ENCODE measurements at places on chromosomes 13 and 19.
A peak's percentile ranks its signal among the peaks of the same experiment; 100 is the strongest.

GRCh38 chr19:13881692-13882418 is 4.9 kb downstream of the NANOS3 start:
- DNase-seq = no peak

DNA sequence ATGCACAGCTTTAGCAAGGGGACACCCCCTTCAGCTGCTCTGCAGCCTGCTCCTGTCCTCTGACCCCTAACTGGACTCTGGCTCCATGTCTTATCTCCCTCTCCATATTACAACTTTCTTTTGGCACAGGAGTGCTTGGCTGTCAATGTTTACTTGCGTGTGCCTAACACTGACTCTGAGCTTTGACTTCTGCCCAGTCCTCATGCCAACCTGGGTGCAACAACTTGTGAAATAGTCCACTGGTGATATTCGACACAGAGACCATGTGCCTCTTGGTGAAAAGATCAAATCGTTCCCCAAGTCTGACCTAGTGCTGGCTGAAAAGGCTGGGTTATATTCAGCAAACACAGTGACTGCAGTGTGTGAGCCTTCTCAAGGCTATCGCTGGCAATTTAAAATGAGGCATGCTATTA is 34.1 kb upstream of the KLF12 start:
- no peak for DNase-seq

DNA sequence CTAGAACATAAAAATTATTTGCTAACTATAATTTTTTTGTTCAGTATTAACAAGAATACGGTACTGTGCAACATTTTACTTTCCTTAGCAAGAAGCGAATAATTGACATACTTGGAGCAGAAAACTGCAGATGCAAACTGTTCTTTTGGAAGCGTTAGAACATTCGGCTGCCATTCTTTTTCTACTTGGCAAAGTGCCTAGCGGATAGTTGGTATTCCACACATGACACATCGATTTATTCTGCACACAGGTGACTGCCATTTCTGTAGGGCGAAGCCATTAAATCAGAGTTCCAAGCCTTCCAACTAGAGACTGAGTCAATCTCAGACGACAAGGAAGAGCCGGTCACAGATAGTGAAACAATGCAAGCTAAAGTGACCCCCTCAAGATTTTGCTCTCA is 117.4 kb downstream of the TRPC4 start:
- DNase-seq = no peak

DNA sequence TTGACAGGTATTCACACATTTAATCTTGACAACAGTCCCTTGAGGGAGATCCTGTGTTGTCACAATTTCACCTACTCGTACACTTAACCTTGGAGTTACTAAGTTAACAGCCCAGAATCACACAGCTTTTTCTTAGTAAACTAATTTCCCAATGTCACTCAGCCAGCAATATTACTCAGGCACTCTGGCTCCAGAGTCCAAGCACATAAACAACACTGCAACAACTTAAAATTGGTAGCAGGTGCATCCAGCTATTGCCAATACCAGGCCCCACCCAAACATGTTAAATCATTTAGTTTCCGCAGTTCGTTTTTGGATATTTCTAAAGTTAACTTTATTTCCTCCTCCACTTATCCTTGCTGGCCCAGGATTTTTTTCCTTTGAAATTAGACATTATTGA is 32.7 kb downstream of the LIG4 start:
- DNase-seq = no peak

DNA sequence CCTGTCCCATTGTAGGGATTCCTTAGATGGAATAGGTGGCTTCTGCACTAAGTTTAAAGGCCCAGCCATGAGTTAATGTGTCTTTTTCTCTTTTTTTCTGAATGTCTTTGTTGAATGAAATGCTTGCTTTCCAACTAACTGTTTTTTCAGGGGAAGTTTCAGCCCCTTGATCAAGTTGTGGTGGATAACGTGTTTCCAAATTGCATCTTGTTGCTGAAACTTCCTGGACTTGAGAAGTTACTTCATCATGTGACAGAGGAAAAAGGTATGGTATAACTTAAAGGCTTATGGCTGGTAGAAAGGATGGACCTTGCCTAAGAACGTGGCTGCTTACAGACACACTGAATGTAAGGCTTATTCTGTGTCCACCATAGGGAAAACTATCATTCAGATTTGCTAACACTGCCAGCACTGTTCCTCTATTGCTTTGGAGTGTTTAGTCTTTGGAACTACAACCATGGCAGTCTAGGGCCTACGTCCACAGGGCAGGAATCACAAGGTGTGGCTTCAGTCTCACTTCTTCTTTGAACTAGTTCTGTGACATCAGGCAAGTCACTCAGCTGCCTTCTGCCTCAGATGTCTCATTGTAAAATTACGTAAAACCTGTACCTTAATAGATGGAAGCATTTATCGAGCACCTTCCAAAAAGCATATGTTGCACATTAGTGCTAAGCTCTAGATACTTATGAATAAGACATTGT is 25.3 kb downstream of the RNASEH2B start:
- no peak for DNase-seq

- DNase-seq = no peak
Measured at GRCh38 chr13:49584771-49585182, 581 bp downstream of the RCBTB1 start.

DNA sequence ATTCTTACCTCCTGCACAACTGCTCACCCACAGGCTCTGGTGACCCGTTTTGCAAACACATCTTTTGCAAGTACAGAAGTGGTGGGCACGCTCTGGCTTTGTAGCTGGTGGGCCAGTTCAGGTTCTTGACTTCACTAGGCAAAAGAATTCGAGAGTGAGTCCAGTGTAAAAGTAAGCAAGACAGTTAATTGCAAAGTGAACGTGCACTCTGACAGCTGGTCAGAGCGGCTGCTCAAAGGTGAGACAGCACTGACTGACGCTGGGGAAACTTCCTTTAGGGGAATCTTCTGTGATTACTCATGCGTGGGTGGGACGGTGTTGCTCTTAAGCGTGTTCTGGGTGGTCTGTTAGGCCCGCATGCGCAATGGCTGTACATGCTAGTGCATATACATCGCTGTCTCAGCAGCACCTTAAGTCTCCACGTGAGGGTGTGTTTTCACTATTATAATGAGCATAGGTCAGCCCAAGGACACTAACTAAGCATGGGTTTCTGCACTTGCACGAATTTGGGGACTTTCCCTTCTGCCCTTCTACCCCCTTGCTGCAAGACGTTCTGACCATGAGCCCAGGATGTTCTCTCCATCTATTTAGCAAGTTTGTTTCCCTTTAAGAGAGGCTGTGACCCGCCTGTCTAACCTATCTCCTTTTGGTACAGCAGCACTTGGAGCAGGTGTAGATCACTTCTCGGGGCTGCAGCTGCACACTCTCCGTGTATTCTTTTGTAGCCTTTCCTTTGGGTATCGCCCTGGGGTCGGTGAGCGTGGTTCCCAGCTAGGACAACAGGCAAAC is 30.2 kb upstream of the CD33 start:
- DNase-seq = no peak

DNA sequence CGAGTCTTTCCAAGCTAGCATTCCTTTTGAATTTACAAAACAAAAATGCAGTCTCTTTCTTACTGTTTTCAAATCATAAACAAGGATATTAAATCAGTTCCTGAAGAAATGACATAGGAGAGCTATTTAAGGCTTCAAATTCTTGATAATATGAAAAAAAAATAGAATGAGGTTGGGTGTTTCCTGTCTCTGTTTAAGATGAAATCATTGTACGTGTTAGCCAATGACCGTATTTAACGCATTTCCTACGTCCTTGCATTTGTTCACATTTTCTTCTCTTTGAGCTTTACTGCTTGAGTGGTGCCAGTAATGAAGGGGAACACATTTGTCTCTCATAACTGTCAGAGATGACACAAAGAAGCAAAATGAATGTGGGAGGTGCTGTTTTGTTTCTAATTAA is 821.3 kb downstream of the DIAPH3 start:
- no peak for DNase-seq

GRCh38 chr19:54107876-54108490 is 5.3 kb downstream of the NDUFA3 start:
- DNase-seq = no peak

GRCh38 chr19:49272204-49272603 is 52.8 kb downstream of the SLC6A16 start:
- DNase-seq = no peak

DNA sequence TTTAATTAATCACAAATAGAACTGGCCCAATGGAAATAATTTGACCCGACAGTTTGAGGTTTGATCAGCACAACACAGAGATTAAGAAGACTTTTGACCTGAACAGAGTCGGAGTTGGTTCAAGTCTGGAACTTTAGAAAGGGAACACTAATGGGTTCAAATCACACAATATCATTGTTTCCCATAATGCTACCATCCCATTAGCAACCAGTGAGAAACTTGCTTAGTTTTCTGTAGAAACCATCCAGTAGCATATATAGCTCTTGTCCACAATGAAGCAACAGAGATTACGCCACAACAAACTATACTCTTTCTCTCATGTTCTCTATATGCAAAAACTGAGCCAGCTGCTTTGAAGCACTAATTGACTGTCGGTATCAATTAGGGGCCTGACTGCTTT is 376.9 kb upstream of the SPRY2 start:
- no peak for DNase-seq

DNA sequence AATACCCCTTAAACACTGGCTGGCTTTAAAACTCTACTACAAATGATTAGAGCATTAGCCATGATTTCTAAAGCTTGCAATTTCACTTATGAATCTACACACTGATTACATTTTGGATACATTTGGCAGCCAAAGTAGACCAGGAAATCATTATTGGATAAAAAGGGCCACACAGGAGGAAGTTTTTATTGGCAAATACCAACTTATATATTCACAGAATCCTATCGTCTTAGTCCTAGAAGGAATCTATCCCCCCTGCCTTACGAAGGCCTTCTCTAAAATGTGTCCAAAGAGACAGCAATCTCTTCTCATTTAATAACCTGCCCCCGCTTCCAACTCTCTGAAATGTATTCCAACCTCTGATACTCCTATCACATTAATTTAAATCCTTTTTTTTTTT is 52.5 kb downstream of the KLF5 start:
- DNase-seq = no peak

GRCh38 chr13:101514695-101515275 is 62.3 kb downstream of the ITGBL1 start:
- DNase-seq = peak; percentile 53

DNA sequence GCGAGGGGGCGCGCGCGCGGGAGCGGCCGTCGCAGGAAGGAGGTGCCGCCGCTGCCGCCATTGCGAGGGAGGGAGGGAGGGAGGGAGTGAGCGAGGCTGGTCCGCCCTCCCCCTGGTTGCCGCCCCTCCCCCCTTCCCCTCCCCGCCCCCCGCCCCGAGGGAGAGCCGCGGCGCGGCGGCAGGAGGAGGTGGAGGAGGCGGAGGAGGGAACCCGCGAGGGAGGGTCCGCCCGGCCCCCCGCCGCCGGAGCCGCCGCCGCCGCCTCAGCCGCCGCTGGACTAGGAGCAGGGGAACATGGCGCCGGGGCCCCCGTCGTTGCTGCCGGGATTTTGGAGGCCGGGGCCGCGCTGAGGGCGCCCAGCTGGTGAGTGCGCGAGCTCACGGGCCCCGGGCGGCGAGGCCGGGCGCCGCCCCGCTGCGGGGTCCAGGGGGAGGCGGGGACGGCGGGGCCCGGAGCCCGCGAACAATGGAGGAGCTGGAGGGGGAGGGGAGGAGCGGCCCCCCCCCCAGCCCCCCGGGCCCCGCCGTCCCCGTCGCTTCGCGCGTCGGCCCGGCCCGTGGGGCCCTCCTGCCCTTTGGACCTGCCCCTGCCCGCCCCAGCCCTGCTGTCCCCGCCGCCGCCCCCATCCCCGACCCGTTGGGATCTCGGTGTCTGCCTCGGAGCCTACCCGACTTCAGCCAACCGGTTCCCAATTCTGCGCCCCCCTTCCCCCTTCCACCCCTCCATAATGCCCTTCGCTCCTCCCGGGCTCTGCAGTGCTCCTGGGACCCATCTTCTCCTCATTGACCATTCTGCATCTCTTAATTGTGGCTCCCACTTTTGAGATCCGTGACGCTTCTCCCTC is at the start of gene ARHGAP35:
Gene ARHGAP35 (plus strand): TSS at position 152 of the 845 bp plus-strand sequence. CDS start 57,679 bp downstream, outside the sequence.
- DNase-seq = peak; percentile 86

- DNase-seq = no peak
Measured at GRCh38 chr13:47875201-47875600, 125.9 kb downstream of the SUCLA2 start.

- peak; percentile 70 for DNase-seq
Measured at GRCh38 chr19:14472202-14472938, 2.8 kb downstream of the PTGER1 start.

DNA sequence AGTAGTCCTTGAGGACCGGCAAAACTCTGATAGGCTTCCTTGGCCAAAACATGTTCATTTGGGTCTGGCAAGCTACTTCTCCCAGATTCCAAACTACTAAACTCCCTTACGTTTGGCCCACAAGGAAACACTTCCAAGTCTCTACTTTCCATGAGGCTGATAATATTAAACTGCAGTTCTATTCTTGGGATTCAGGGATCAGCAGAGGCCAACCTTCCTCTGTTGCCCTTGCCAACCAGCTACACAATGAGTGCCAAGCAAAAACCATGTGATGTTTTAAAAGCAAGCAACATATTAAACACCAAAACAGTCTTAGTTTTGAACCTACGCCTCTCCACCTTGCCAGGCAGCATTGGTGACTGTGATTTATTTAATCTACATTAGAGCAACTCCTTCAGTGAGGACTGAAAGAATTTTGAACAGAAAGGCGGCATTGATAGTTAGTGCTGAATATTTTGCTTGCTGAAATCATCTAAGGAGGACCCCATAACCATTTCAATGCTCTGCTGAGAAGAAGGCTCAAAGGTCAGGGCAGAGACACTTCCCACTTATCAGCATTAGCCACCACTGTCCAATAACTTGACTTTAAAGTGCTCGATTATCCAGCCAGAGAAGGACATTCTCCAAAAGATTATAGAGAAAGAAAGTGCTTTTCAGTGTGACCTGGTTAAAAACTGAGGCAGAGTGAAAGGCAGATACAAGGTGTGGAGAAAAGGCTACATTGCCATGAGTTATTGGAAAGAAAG is 287.1 kb downstream of the TBC1D4 start:
- no peak for DNase-seq

GRCh38 chr13:106331116-106331515 is 204.3 kb downstream of the EFNB2 start:
- DNase-seq = no peak

DNA sequence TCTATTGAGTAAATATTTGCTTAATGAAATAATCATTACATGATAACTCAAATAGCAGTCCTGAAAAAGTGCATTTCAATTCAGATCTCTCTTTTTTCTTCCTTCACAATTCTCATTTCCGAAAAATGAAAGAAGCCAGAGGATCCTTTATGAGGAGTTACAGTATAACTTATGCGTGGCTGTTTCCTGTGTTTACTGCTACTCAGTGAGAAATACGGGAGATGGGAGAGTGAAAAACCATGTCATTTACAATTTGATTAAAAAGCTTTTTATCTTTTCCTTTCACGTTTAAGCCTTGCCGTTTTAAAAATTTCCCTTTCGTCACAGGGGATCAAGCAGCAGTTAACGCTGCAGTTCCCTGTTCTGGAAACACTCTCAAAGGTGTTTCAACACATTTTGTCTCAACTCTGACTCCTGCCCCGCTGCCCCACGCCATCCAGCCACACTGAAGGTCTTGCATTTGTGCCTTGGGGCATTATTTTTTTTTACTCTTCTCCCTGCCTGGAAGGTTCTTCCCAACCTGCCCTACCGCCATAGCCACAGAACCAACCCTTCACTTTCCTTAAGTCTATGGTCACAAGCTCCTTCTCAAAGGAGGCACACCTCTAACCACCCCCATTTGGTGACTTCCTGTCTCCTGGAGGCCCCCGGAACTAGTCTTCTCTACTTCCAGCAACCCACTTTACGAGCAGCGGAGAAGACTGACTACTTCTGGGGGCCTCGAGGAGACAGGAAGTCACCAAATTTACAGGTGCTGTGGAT is 17.0 kb downstream of the KL start:
- DNase-seq = no peak

Measured in NCI-H2171 (cell line).